PC-3 (cell line): ENCODE measurements at places on chromosomes 7 and 10.

- no peak for DNase-seq
Measured at GRCh38 chr7:137825489-137825888, 21.3 kb downstream of the DGKI start.

GRCh38 chr7:154372011-154372601 is 319.9 kb downstream of the DPP6 start:
- no peak for DNase-seq

GRCh38 chr10:49663596-49663995 is 15.9 kb upstream of the C10orf53 start:
- no peak for DNase-seq

DNA sequence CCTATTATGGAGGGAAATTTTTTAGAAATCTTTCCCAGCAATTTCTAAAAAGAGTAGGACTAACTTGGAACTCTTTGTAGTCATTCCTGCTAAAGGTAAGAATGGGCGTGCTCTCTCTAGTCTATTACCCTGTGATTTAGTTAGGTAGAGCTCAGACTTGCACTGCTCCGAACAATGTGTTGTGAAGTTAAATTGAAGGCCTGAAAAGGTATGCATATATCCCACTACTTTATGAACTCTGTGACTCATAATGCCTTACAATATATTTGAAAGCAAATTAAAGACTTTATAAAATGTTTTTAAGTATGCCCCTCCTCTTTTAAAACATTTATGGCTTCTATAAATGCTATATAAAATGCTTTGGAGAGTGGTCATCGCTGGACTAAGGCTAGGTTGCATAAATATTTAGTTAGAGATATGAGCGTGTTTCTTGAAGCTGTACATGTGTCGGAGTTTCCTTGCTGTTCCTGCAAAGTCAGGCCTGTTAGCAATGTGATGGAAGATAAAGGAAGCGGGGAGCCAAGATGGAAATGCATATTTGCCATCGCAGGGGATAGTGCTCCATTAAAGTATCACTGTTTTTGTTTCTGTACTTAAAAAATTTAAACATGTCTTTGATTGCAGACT is 761.4 kb downstream of the LRMDA start:
- peak; percentile 57 for DNase-seq

- DNase-seq = no peak
Measured at GRCh38 chr7:112581529-112581928, 100.7 kb downstream of the LSMEM1 start.

GRCh38 chr10:61612009-61612408 is 50.7 kb upstream of the CABCOCO1 start:
- DNase-seq = no peak

GRCh38 chr10:84522612-84523462 is 194.4 kb downstream of the CCSER2 start:
- peak; percentile 51 for DNase-seq
